ENCODE measurements at places on chromosomes 2 and 18.

- no peak for DNase-seq
Observed at GRCh38 chr2:202669841-202670240, 35.1 kb downstream of the FAM117B start.

DNA sequence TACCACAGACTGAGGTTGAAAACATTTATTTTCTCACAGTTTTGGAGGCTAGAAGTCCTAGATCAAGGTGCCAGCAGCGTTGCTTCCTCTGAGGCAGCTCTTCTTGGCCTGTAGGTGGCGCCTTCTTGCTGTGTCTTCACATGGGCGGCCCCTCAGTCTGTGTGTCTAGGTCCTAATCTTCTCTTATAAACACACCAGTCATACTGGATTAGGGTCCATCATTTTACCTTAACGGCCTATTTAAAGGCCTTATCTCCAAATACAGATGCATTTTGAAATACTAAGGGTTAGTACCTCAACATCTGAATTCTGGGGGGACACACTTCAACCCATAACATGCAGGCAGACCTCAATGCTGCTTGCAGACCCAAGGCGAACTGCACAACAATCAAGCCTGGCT lies 4.4 kb upstream of the RMC1 start:
- no peak for DNase-seq

DNA sequence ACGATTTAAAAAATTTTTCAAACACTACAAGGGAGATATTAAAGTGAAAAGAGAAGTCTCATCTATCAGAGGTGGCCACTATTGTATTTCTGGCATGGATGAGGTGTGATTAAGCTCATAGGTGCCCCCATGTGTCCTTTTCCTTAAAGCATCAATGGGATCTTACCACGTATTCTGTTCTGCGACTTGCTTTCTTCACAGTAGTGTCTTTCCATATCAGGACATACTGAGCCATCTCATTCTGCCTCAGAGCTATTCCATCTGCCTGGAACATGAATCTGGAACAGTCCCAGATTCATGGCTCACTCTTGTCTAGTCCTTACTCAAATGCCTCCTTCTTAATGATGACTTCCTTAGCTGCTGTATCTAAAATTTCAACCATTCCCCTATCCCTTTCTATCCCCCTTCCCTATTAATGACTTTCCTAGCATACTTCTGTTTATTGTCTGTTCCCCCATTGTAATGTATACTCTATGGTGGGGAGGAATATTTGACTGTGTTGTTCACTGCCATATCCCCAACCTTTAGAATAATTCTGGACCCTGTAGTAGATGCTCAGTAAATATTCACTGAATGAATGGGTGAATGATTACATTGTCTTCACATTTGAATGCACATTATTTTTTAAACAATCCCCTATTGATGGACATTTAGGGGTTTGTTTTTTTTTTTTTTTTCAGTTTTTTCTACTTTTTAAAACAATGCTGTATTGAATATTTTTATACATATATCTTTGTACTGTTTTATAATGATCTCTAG lies 11.1 kb downstream of the STAMBP start:
- no peak for DNase-seq

GRCh38 chr2:158391876-158392275 lies 64.7 kb downstream of the CCDC148 start:
- no peak for DNase-seq

DNA sequence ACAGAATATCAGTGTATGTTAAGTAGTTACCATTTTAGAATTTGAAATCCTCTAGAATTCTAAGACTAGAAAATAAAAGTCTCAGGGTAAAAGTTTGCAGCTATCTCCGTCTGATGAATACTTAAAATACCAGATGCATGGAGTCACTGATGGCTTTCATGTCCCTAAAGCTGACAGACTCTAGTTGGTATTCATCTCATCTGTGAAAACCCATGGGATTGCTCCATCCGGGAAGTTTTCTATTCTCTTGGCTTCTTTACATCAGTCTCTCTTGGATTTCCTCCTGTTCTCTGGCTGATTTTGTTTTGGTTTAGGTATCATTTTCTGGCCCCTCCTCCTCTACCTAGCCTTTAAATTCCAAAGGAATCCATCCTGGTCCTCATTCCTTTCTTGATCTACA lies 465.6 kb upstream of the POU3F3 start:
- no peak for DNase-seq

DNA sequence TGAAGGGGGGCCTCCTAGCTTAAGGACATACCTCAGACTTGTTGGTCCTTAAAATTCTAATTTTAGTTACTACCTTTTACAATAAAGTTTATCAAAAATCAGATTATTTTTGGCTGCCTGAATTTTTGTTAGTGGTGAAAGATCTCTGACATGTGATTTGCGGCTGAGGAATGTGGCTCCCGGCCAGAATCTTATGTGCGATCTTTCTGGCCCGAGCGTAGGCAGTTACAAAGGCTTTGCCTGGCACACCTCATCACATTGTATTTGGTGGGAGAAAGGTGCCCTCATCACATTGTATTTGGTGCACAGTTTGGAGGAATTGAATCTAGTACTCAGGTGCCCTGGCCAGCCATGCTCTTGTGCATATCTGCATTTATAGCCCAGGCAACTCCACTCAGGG lies 289.1 kb downstream of the GULP1 start:
- no peak for DNase-seq

Data from NCI-H187 (cell line).